ENCODE measurements at places on chromosomes 1 and 21.

GRCh38 chr1:214332946-214333798 lies 52.2 kb downstream of the SMYD2 start:
- DNase-seq: no peak

- no peak for DNase-seq
Observed at GRCh38 chr1:97186381-97186780, 464.8 kb downstream of the PTBP2 start.

DNA sequence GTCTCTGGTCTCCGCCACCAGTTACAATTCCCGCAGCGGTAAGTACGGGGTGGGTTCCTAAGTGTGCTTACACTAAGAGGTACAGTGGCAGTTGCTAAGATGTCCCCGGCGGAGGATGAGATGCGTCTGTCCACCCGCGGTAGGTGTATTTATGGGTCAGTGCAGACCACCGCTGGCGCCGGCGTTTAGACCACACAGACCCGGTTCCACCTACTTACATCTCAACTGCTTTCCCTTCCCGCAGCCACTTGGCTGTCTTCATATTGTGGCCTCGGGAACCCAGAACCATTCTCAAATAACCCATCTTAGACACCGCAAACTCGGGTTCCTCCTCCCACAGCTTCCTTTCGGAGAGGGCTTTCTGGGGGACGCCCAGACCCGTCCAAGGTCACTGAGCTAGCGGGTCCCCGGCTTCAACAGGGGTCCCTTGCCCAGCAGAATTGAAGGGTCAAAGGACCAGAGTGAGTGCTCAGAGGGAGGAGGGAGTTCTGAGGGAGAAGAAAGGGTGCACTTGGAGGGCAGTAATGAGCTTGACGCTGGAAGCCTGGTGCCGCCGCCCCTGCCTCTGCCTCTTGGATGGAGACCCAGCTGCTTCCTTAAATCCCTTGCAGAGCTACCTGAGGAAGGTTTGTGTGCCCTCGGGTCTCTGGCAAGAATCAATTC lies 8.6 kb downstream of the NR5A2 start:
- DNase-seq: no peak

DNA sequence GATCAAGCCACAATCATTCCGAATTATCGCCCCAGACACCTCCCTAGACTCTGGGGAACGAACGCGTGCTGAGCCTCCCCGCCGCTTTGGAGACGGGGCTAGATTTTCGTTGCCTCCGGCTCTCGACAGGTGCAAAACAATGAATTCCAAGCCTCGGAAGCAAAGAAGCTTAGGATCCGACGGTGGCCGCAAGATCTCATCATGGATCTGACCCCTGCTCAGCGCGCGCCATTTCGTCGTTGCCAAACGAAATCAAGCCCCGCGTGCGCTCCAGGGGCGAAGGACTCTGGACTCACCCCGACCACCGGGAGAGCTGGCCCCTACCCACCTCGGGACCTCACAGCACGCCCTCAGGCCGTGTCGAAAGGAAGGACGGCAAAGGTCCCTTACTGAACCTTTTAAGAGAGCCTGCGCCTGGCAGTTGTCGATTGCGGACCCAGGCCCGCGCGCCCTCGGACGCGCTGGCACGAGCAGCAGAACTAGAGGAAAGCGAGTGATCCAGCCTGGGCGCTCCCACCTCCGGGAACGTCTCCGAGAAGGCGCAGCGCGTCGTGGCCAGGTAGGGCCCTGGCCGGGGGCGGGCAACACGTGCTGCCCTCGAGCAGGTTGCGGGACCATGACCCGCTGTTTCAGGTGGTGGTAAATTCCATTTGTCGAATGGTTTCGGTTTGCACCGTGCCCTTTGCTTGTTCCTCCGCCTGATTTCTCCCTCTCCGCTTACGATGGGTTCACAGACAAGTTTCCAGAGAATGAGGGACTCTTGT lies 1.6 kb upstream of the RUNX3 start:
- DNase-seq: no peak

DNA sequence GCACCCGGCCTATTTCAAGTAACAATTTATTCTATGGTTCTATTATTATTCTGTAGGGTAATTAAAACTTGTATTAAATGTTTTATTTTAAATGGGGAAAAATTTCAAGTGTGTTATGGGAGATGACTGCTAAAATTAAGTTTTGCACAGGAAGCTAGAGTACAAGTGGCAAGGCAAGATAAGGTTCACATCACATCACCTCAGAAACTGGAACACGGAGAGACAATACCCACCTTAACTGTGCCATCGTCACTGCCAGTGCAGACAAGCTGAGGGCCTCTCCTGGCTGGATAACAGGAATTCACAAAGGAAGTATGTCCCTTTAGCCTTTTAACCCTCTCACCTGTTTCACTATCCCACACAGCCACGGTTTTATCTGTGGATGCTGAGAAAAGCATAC lies 7.6 kb downstream of the SNRNP40 start:
- no peak for DNase-seq

GRCh38 chr1:204685236-204686006 lies at the start of gene LRRN2:
Gene LRRN2, minus strand, starts transcription at chr1:204685738. Its CDS starts 65,746 bp downstream, at chr1:204619992.
- no peak for DNase-seq
